Activated CD4-positive, alpha-beta T cell treated with anti-CD3 and anti-CD28 coated beads, Interleukin-2, amount 50 U/mL, for 24 hours (primary cell): ENCODE measurements at places on chromosomes 3 and 15.

- DNase-seq, result no peak
These were observed 3.4 kb downstream of the SCN5A start for GRCh38 chr3:38646062-38646461.

DNA sequence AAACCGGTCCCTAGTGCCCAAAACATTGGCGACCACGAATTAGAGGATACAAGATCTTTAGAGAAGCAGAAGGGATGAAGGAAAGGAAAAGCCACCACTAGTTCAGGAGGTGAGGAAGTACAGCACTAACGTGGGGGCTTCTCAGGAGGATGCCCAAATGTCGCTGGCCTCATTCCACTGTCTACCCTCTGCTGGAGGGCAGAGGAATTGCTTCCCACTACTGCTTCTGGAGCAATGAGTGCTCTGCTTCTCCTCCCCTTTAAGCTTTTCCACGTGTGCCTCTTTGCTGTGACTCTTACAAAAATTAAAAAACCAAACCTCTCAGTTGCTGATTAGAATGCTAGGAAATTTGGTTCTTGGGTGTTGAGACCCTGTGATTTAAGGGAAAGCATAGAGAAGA lies 281.3 kb downstream of the CLSTN2 start:
- no peak for DNase-seq

GRCh38 chr3:39435006-39435748 lies 28.7 kb downstream of the RPSA start:
- DNase-seq, result no peak

DNA sequence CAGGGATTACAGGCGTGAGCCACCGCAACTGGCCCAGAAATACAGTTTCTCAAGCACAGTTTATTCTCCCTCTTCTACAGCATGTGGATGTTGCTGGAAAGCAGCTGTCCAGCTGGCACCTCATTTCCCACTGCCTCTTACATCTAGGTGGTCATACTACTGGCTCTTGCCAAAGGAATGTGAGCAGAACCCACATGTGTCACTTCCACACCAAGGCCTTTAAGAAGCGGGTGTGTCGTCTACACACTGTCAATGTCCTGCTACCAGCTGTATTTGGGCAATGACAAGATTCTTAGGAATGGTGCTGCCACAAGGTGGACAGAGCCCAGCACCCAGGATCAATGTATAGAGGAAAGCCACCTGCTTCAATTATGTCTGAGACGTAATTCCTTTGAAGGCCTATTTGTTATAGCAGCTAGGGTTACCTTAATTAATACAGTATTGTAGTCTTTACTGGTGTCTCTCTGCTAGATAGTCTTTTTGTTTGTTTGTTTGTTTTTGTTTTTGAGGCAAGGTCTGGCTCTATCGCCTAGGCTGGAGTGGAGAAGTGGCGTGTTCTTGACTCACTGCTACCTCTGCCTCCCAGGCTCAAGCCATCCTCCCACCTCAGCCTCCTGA lies 15.1 kb upstream of the RAB7A start:
- no peak for DNase-seq

DNA sequence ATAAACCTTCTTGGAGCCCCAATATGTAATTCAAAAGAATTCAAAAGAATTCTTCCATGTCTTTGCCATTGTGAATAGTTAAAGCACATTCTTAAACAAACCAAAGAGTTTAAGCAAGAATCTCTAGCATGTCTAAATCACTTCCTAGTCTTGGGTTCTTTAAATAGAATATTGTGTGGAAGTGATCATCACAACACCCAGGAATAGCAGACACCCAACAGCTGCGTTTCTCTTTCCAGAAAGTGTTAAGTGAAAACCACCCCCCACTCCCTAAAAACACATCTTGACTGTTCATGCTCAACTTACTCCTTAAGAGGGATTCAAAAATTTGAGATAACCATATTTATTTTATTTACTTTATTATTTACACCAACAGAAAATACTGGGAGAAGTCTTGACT lies 24.1 kb upstream of the CAPN7 start:
- DNase-seq, result no peak

- no peak for DNase-seq
These were observed 111.3 kb downstream of the BBX start for GRCh38 chr3:107634099-107634489.

- DNase-seq, result no peak
These were observed 8.5 kb downstream of the MBNL1 start for GRCh38 chr3:152277198-152277597.

DNA sequence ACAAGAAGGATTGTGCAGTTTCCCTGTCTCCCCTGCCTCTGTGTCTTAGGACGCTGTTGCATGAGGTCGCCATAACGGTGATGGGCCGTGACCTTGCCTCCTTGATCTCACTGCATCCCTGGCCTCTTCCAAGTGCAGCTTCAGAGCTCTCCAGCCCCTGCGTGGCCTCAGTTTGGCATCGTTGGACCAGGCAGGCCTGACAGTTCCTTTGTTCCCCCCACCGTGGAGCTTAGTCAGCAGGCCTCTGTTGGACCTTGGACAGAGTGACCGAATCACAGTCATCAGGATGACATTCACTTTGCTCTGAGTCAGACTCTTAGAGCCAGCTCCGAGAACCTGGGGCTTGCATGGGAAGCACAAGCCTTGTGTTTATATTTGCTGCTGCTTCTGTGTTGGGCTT lies 139.4 kb downstream of the OPA1 start:
- no peak for DNase-seq
